Fibroblast of skin of back (primary cell): ENCODE measurements at places on chromosomes 2 and 18.

- no peak for DNase-seq
Measured at GRCh38 chr2:9517118-9517782, 38.4 kb downstream of the ADAM17 start.

DNA sequence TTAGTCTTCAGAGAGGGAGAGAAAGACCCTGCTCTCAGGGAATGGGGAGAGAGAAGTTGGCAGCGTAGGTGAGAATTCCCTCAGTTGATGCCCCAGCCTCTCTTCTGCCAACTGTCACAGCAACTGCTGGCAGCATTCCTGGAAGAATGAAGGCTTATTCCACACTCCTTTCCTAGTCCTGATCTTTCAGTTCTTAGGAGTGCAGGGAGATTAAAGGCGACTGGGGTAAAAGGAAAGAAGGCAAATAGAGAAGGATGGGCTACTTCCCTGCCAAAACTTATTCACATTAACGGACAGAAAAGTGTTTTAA is 65.9 kb upstream of the ACAA2 start:
- no peak for DNase-seq

DNA sequence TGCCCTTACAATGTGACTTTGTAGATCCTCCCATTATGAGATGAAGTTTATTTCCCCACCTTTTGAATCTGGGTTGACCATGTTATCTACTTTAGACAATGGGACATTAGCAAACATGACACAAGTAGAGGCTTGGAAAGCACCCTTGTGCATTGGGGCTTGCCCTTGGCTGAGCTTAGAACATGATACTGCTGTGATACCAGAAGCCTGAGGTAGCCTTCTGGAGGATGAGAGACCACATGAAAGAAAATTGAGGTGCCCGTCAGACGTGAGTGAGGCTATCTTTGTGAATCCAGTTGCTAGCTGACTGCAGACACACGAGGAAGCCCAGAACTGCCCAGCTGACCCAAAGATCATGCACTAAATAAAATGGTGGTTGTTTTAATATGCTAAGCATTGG is 341.2 kb downstream of the CYP26B1 start:
- DNase-seq = no peak

GRCh38 chr2:187003611-187004010 is 154.6 kb upstream of the ZSWIM2 start:
- no peak for DNase-seq

DNA sequence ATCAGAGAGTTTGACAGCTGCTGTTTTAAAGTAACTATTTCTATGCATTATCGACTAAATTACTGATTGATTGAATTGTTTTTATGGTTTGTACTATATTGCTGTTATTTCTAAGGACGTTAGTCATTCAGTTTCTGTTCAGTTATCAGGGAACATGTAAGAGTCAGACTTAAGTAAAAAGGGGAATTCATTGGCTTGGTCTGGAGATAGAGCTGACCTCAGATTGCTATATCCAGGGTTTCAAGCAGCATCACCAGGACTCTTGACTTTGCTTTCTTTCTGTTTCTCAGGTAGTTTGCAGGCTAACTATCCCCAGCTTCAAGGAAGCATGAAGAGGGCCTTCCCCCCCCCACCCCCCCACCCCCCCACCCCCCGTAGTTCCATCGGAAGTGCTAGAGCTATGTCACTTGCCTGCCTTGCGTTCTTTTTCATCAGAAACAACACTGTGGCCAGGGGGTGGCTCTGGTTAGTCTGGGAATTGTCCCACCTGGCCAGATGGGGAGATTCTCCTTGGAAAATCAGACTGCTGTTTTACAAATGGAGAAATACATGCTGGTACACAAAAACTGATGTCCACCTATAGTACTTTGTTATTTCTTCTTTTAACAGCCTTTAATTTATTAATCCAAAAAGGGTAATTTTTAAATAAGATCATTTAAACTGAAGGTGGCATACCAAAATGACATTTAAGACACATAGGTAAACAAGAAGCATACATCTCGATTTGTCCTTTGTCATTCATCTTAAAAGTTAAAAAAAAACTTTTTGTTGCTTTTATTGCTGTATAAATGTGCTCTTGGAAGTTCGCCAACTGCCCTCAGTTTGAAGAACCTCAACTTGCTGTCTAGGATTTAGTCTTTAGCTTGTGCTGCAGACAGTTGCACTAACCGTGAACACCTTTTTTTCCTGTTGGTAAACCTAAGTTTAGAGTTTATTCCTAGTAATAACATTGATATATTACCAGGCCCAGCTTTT is 9.4 kb downstream of the SMAD4 start:
- no peak for DNase-seq

DNA sequence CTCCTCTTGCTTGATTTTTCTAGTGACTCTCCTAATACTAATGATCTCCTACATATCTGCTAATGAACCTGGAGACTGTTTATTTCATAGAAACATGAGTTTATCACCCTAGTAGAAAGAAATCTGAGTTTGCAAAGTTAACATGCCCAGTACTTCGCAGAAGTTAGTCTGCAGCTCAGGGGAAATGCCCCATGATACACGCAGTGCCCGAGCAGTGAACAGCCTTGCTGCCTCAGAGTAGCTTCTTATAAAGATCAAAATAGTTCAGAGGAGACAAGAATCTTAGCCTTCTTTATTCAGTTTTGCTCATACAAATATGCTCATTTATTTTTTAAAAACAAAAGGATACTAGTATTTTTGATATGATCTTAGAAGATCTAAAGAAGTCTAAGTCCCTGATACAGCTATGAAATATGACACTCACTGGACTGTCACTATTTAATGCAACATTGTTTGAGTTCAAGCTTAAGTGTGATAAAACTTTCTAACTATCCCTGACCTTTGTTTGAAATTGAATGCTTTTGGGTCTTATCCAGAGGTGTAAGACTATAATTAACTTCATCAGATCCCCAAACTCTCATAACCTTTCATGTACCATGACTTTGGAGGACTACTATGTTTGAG is 20.5 kb downstream of the FRZB start:
- no peak for DNase-seq

DNA sequence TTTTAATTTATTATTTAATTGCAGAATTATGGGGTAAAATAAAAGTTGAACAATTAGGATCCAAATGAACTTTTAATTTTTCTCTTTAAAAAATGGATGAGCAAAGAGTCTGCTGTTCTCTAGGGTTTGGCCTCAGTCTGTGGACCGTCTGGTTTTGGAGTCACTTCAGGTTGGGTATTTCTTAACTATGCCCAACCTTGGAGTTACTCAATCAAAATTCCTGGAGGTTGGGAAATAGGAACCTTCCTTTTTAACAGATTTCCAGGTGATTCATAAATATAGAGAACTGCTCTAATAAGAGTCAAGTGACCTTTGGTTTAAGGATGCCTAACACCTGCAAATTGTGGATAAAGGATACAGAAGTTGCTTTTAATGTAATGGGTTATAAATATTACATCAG is 241.5 kb upstream of the GCFC2 start:
- DNase-seq = no peak

GRCh38 chr18:67590571-67591141 is 74.1 kb upstream of the DSEL start:
- peak; percentile 39 for DNase-seq

GRCh38 chr2:44954889-44955592 is 13.5 kb downstream of the SIX3 start:
- no peak for DNase-seq

DNA sequence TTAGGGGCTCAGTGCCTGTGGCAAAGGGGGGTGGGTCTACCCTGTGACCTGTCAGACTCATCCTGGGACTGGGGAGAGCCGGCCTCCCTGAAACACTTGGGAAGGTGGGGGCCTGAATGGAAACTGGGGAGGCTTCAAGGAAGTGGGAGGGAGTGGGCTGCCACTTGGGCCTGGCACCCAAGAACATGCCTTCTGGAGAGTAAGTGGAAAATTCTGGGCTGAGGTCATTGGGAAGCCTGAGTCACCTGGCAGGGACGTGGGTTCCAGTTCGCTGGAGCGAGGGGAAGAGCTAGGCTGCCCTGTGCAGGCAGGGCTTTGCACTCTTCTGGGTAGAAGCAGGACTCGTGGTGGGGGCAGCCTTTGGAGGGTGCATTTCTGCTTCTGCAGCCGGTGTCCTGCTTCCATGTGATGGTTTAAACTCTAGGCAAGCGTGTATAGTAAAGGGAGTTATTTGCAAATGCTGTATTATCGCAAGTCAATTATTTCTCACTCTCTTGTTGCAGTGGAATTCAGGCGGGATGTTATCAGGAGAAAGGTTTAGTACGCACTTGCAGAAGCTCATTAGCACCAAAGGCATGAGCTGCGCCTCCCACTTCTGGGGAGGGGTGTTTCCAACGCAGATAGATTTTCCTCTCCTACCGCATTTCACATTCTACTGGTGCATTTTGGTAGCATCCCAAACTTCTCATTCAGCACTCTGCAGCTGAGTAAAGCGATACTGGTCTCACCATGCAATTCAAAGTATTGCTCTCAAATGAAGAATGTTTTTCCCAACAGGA is 3.8 kb downstream of the LRRFIP1 start:
- no peak for DNase-seq

GRCh38 chr18:12554796-12555388 is 103.0 kb downstream of the SPIRE1 start:
- DNase-seq = no peak

DNA sequence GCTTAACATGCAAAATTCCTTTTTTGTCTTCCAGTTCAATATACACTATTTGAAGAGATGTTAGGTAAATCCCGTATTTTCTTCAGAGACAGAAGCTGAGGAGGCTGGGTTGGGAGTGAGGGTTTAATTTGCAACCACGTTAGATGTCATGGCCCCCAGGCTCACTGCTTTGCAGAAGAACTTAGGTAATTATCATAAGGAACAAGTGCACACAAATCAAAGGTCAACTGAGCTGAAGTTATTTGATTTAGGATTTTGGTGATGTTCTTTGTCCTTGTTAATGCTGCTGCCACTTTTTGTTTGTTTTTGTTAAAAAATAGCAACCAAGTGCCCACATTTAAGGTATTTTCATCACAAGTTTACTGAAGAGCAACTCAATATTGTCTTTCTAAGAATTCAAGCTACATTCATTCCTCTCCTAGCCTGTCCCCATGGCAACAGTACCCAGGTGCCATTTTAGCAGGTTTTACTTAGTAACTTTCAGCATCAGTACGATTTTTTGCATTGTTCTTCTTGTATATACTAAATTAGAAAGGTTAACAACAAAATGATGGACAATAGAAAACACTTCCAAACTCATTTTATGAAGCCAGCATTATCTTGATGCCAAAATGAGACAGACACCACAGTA is 62.9 kb upstream of the NDUFV2 start:
- no peak for DNase-seq

DNA sequence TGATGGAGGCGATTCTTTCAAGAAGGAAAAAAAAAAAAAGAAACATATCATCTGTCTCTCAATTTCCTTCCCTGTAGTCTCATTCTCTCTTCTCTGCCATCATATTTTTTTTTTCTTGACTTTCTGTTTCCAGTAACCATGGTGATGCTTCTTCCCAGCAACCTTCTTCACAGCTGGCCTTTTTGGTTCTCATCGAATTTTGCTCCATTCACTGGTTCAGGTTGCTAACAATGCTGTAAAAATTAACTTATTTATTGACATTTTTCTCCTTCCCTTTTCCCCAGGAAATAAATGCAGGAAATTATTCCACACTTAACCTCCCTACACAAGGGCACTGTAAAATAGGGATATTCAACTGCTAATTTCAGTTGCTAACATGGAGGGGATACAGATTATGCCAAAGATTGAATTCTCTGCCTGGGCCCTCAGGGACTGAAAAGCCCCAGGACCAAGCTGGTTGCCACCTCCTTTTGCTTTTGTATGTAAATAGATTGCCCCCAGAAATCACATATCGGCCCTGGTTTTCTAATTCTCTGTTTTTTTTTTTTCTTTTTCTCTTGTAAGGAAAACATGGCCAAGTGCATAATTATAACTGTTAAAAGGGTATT is 154.7 kb downstream of the MAP2 start:
- DNase-seq = no peak

GRCh38 chr2:112184121-112184520 is 45.9 kb downstream of the FBLN7 start:
- no peak for DNase-seq

GRCh38 chr2:128622955-128623620 is 304.4 kb upstream of the HS6ST1 start:
- DNase-seq = peak; percentile 68

DNA sequence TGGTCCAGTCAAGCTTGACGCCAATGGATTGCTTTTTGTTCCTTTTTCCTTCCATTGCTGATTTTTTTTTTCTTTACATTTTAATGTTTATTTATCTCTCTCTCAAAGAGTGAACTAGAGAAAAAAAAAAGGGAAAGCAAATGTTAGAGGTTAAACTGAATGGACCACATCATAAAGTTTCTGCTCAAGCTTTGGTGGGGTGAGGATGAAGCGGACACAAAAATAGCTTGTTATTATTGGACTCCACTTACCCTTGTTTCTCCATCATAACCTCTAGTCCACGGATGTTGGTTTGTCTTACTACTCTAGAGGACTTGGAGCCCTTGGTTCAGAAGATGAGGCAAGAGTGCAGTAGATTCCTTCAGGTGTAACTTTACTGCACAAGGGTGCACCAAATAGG is 27.6 kb upstream of the CERS6 start:
- no peak for DNase-seq

DNA sequence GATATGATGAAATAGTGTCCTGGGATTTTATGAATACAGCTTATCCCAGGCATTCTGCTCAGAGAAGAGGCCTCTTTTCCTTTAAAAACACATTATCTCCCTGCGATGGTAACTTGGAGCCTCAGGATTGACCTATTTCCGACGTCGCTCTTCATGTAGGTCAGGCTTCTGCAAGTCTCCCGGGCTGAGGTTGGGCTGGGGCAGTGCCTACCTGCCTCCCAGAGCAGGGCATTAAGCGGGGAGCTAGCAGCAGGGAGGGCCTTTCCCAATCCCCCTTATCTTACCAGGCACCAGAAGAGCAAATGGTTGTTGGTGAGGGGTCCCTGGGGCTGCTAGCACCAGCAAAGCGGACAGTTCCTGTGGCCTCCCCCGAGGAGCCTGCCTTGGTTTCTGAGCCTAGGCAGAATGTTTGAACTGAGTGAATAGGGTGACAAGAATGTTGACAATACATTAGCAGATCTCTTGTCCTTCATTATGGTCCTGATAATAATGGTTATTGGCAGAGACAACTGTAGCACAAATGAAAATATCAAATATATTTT is 60.2 kb downstream of the TRPM8 start:
- no peak for DNase-seq
